GM12878 (cell line): ENCODE measurements at places on chromosomes 2 and 18. TPM values are rescaled to one million over a fixed set of nuclear protein-coding genes. Genes with fewer than 3 reads are reported as not detected.

Gene SCG2
- total RNA-seq = not detected in 2 replicates

Gene MOCOS
- 0.35 and 0.38 TPM in 2 replicates for total RNA-seq

Gene ALMS1
- 16.1 and 16.8 TPM in 2 replicates for total RNA-seq

Gene GDF7
- 0.05 and 0.08 TPM in 2 replicates for total RNA-seq

Gene SERPINB13
- not detected in 2 replicates for total RNA-seq

Gene CENPO
- total RNA-seq = 25.5 and 31.1 TPM in 2 replicates

Gene ALLC
- total RNA-seq = not detected in 2 replicates

Gene GALNT1
- total RNA-seq = 53.7 and 56.5 TPM in 2 replicates

Gene C2orf81
- 9.5 and 9.8 TPM in 2 replicates for total RNA-seq

Gene RIT2
- total RNA-seq = not detected in 2 replicates

Gene SNED1
- total RNA-seq = 5.5 and 7.3 TPM in 2 replicates

Gene LYPD1
- total RNA-seq = not detected in 2 replicates

Gene CPO
- not detected in 2 replicates for total RNA-seq

Gene RAB17
- total RNA-seq = 1.1 TPM in 2 replicates

Gene ARHGAP15
- 44.4 and 44.8 TPM in 2 replicates for total RNA-seq

Gene UGT1A5
- total RNA-seq = not detected in 2 replicates

Gene DSG3
- total RNA-seq = 0.24 and 0.31 TPM in 2 replicates

Gene TMEM247
- not detected in 2 replicates for total RNA-seq

Gene UGT1A10
- 0.11 TPM in 1 of 2 replicates, not detected in the other for total RNA-seq

Gene CAPN14
- 1.3 and 1.5 TPM in 2 replicates for total RNA-seq

Gene B4GALT6
- 43.0 and 44.5 TPM in 2 replicates for total RNA-seq

Gene SERPINB2
- 9.6 and 12.5 TPM in 2 replicates for total RNA-seq

Gene NEU4
- 0.28 and 0.98 TPM in 2 replicates for total RNA-seq

Gene MYL12B
- 179 and 195 TPM in 2 replicates for total RNA-seq

Gene EN1
- not detected in 2 replicates for total RNA-seq

Gene NT5DC4
- total RNA-seq = 0.85 TPM in 1 of 2 replicates, not detected in the other

Gene ZSWIM2
- not detected in 2 replicates for total RNA-seq

Gene LIMS2
- 0.51 and 0.74 TPM in 2 replicates for total RNA-seq

Gene CDH20
- total RNA-seq = not detected in 2 replicates

Gene DNAJC5G
- not detected in 2 replicates for total RNA-seq

Gene IL36G
- total RNA-seq = not detected in 2 replicates

Gene TRIM43
- total RNA-seq = not detected in 2 replicates

Gene ATF2
- total RNA-seq = 34.0 and 35.8 TPM in 2 replicates

Gene HOXD9
- total RNA-seq = not detected in 2 replicates

Gene TMEM37
- total RNA-seq = 0.16 and 0.44 TPM in 2 replicates

Gene TMX3
- total RNA-seq = 37.0 and 38.3 TPM in 2 replicates

Gene NXPH2
- total RNA-seq = not detected in 2 replicates

Gene CTIF
- 11.6 and 11.7 TPM in 2 replicates for total RNA-seq

Gene SH3RF3
- total RNA-seq = 8.4 and 8.8 TPM in 2 replicates

Gene TNFAIP6
- 0.82 and 1.3 TPM in 2 replicates for total RNA-seq

Gene ANKRD62
- not detected in 2 replicates for total RNA-seq

Gene RND3
- 1.2 and 2.1 TPM in 2 replicates for total RNA-seq

Gene ITM2C
- 155 and 167 TPM in 2 replicates for total RNA-seq

Gene FNDC4
- 0.16 and 0.21 TPM in 2 replicates for total RNA-seq

Gene RUFY4
- total RNA-seq = 1.5 and 2.7 TPM in 2 replicates

Gene UGP2
- 57.4 and 64.8 TPM in 2 replicates for total RNA-seq

Gene APCDD1
- not detected in 2 replicates for total RNA-seq

Gene ST8SIA5
- total RNA-seq = 0.15 and 0.16 TPM in 2 replicates

Gene BOLL
- total RNA-seq = not detected in 2 replicates
